CD4-positive, alpha-beta T cell treated with Interferon alpha-2 for 1 hour (primary cell): ENCODE measurements at places on chromosomes 7 and 10.

- no peak for DNase-seq
These were observed 154.3 kb downstream of the GNAT3 start for GRCh38 chr7:80357530-80357929.

- DNase-seq: no peak
These were observed 14.2 kb downstream of the PDLIM1 start for GRCh38 chr10:95276367-95277200.

DNA sequence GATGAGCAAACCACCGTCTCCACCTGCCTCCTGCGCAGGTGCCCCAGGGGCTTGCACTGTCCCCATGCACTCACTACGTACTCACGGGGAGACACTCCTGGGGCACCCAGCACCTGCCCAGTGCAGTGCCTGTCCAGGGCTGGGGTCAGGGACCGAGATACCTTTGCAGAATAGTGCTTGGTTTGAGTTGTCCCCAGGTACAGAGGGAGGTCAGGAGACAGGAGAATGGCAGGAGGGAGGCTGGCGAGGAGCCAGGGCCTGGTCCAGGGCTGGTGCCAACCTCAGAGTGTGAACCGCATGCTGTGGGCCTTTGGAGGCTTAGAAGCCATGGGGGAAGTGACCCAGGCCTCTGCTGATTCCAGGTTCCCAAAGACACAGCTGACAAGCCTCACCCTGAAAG lies 110.1 kb upstream of the GPR26 start:
- DNase-seq: no peak

GRCh38 chr10:129381741-129382140 lies 85.3 kb upstream of the MGMT start:
- DNase-seq: no peak

DNA sequence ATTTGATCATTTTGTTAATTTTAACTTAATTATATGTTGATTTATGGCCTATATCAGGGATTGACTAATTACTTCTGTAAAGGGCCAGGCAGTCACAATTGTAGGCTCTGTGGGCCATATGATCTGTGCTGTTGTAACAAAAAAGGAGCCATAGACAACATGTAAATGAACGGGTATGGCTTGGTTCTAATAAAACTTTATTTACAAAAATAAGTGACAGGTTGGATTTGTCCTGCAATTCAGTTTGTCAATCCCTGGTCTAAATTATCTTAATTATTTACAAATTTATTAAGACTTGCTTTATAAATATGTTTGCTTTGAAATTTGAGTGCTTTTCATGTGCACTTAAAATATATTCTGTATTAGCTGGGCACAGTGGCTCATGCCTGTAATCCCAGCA lies 2.9 kb upstream of the HK1 start:
- no peak for DNase-seq
